ENCODE measurements at places on chromosomes 3 and 15. TPM values are rescaled to one million over a fixed set of nuclear protein-coding genes. Genes with fewer than 3 reads are reported as not detected.
A peak's percentile ranks its signal among the peaks of the same experiment; 100 is the strongest.

The GABRB3 gene
- total RNA-seq, result 5.2 TPM

GRCh38 chr3:72591522-72592421, 256.5 kb downstream of the SHQ1 start:
- peaks cover 5% of the 10 kb centered on the region for H3K27me3 ChIP-seq
- peak; percentile 96 for DNase-seq
- H3K4me1 ChIP-seq, result peaks cover 47% of the 10 kb centered on the region
- peak overlapping the region; percentile 76 for H3K4me3 ChIP-seq
- H3K36me3 ChIP-seq, result no peaks in the 10 kb centered on the region

The PEX11A gene
- 4.6 TPM for total RNA-seq

DNA sequence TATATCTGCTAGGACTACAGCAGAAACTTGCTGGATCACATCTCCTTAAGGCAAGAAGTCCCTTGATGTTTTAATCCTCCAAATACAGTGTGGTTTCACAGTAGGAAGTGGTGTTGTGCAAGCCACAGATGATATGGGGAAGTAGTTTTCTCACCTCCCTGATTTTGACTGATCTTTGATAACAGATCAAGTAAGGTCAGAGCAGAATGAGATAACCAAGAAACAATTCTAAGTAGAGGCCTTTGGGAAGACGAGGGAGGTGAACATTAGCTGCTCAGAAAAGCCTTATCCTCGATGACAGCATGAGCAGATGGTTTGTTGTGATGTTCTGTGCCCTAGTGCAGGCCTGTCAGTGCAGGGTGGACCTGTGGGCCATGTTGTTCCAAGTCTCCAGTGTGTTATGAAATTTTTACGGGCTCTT, 61.3 kb downstream of the RIOX2 start:
- H3K4me3 ChIP-seq, result no peak overlapping the region
- no peaks in the 10 kb centered on the region for H3K27me3 ChIP-seq
- no peaks in the 10 kb centered on the region for H3K36me3 ChIP-seq
- peaks cover 12% of the 10 kb centered on the region for H3K4me1 ChIP-seq
- H3K27ac ChIP-seq, result no peak overlapping the region

GRCh38 chr3:116474801-116475200, 29.5 kb upstream of the LSAMP start:
- H3K4me3 ChIP-seq, result no peak overlapping the region
- no peaks in the 10 kb centered on the region for H3K36me3 ChIP-seq
- peaks cover 1% of the 10 kb centered on the region for H3K27me3 ChIP-seq
- no peaks in the 10 kb centered on the region for H3K4me1 ChIP-seq
- DNase-seq, result no peak

The KNL1 gene
- total RNA-seq, result 19.3 TPM

DNA sequence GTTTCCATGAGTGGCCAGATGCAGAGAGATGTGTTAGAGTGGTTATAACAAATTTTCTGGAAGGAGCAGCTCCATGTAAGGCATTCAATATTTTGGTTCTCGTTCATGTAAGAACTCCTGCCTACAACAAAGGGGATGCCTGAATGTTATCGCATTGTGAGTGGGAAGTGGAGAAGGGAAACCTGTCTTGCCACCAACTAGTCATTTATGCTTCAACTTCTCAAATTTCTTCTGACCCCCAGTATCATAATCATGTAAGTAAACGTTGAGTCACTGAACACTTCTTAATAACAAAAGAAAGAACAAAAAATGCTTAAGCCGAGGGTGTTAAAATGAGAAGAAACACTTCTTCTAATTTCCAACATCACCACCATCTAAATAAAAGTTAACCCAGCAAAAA, 62.0 kb upstream of the MRPL3 start:
- H3K27me3 ChIP-seq, result peaks cover 21% of the 10 kb centered on the region
- H3K36me3 ChIP-seq, result no peaks in the 10 kb centered on the region
- no peaks in the 10 kb centered on the region for H3K4me1 ChIP-seq
- no peak for DNase-seq
- H3K4me3 ChIP-seq, result no peak overlapping the region
- no peak overlapping the region for H3K27ac ChIP-seq

GRCh38 chr3:79160421-79160820, 607.4 kb downstream of the ROBO1 start:
- H3K36me3 ChIP-seq, result no peaks in the 10 kb centered on the region
- no peak for DNase-seq
- H3K4me3 ChIP-seq, result no peak overlapping the region
- peaks cover 24% of the 10 kb centered on the region for H3K4me1 ChIP-seq
- H3K27me3 ChIP-seq, result no peaks in the 10 kb centered on the region

Data from HFFc6 (cell line).